ENCODE measurements at places on chromosomes 2 and 18.
A peak's percentile ranks its signal among the peaks of the same experiment; 100 is the strongest.

DNA sequence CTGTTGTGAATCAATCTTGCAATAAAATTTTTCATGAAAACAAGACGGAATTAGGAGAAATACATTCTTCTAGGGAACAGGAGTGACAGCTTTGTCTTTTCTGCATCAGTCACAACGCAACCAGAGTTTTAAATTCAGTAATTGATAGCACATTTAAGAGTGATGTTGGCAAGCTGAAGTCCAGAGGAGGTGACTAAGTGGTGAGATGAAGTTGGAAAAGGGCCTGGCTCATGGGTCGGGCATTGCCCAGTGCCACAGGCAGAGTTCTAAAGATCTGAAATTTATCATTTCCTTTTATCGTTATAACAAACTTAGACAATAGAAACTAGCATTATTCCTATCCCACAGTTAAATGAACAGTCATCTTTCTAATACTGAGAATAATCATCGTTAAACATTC, 764.6 kb upstream of the ZEB2 start:
- no peak for DNase-seq

DNA sequence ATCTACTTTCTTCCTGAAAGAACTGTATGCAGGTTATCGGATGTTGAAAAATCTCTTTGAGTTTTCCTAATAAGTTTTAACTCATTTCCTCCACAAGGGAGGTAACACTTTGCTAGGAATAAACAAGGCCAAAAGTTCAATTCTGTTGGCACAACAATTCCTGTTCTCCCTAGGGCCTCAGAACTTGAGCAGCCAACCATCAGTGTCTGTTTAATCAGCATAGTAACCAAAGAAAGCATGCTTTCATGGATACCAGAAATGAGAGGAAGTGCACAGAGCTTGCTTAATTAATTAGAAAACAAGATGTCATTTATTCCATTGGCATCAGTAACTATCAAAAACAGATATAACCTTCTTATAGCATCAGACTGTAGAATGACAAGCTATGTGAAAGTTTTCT, 503.2 kb upstream of the CNTNAP5 start:
- DNase-seq: no peak

GRCh38 chr2:75416420-75417342, 144.1 kb downstream of the EVA1A start:
- no peak for DNase-seq

GRCh38 chr2:235384624-235385023, 109.2 kb upstream of the AGAP1 start:
- no peak for DNase-seq

- no peak for DNase-seq
Observed at GRCh38 chr18:66587430-66587829, 16.5 kb downstream of the CDH19 start.

GRCh38 chr2:239178954-239179353, 221.9 kb downstream of the HDAC4 start:
- DNase-seq: no peak

- DNase-seq: no peak
Observed at GRCh38 chr2:182355815-182356214, 71.0 kb downstream of the PDE1A start.

DNA sequence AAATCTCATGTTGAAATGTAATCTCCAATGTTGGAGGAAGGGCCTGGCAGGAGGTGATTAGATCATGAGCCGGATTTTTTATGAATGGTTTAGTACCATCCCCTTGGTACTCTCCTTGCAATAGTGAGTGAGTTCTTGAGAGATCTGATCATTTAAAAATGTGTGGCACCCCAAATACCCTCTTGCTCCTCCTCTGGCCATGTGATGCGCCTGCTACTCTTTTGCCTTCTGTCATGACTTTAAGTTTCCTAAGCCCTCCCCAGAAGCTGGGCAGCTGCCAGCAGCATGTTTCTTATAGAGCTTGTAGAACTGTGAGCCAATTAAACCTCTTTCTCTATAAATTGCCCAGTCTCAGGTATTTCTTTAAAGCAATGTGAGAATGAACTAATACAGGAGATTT, 72.6 kb upstream of the FIGN start:
- DNase-seq: no peak

DNA sequence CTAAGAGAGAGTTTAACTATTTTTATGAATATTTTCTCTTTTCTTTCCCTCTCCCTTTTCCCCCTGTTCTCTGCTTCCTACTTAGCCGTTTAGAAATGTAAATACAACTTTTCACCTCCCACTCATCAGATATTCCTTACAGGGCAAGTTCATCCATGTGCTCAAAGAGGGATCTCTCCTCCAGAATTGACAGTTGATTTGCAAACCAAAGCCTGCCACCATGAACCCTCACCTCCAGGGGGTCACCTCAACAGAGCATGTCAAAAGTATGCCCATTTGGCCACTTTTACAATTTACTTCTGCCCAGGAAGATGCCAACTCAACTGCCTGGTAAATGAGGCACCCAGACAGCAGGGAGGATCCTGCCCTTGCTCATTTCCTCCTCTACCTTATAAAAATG, 149.2 kb upstream of the GYPC start:
- no peak for DNase-seq

DNA sequence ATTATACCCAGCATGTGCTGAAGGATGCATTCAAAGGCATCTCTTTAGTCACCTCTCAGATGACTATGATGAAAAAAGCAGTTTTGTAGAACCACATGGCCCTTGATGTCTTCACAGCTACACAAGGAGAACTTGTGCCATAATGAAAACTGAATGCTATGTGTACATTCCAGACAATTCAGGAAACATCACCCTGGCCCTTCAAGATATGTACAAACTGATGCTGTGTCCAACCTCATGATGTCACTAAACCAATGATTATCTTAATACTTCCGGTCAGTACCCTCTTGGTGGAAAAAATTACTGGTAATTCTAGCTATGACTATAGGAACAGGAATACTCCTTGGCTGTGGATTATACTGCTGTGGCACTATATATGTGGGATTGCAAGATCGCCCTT, 20.0 kb downstream of the DUSP11 start:
- no peak for DNase-seq

GRCh38 chr18:6553234-6553900, 138.7 kb upstream of the L3MBTL4 start:
- no peak for DNase-seq

DNA sequence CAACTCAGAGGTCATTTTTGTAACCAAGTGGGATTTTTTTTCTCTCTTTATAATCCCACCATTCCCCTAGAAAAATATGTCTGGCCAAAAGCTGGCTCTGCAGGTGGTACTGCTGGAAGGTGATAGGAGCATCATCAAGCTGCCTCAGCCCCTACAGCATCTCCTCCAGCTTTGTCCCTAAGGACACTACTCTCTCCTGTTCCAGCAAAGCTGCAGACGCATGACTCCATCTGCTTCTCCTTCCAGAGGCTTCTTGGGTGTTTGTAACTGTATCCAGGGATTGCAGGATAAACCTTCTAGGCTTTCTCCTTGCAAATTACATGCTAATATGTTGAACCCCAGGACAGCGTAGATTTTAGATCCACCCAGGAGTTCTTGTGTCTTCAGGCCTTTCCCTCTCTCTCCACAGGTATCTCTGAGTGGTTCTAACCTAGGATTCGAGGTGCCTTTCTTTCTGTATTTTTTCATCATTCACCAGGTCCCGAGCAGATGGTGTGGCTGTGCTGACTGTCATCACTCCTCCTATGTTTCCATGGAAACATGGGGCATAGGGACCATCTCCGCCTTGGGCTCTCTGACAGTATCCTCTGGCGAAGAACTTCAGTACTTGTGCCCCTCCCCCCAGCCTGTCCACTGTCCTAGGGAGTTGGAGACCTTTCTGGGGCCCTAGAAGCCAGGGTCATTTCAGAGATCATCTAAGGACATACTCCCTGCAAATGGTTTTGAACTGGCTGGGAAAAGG, 34.3 kb downstream of the AFF3 start:
- peak; percentile 44 for DNase-seq

DNA sequence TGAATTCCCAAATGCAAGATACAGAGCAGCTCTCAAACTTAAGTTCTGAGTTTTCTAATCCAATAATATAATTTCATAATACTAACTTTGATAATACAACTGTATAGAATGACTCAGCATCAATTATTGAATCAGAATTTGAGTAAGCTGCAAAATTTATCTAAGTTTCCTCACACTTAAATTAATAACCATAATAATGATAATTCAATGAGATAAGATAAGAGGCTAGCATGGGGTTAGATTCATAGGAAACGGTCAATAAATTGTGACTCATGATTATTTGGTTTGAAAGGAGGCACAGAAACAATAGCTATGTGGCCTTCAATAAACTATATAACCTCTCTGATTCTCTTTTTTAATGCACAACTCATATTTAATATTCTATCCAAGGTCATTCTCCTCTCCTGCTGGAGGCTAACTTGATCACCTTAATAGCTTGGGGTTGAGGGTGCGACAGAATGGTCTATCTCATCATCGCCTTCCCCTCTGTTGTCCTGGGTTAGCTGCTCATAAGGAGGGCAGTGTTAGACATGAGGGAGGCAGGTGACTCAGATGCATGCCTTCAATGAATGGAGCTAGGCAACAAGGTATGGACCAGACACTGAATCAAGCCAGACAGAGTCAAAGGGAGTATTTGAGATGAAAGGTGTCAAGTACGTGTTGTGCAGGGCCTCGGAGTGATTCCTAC, 36.2 kb upstream of the BMP10 start:
- no peak for DNase-seq

GRCh38 chr2:54581326-54582039, 125.4 kb downstream of the SPTBN1 start:
- DNase-seq: no peak

DNA sequence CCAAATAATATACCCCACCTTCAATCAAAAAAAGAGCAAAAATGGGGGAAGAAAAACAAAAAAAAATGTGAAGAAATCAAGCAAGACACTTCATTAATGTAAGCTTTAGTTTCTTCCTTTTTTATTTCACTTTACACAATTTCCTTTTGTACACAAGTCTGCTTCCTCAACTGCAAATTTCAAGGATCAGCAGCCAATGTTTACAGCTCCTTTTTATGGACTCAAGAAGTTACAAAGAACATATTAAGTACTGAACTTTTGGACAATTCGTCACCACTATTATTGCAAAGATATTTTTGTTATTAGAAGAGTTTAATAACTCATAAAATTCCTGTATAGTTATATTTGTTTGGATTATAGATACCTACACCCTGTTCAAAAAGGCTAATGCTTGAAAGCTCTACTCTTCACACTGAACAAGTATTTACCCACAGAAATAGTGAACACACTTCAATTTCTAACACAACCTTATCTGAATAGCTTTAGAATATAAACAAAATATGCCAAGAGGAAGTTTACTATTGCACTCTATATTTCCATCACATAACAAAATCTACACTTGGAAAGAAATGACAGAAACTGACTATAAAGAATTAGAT, 658.7 kb upstream of the CNTNAP5 start:
- no peak for DNase-seq

- DNase-seq: no peak
Observed at GRCh38 chr18:58405107-58405898, 223.6 kb downstream of the ALPK2 start.

DNA sequence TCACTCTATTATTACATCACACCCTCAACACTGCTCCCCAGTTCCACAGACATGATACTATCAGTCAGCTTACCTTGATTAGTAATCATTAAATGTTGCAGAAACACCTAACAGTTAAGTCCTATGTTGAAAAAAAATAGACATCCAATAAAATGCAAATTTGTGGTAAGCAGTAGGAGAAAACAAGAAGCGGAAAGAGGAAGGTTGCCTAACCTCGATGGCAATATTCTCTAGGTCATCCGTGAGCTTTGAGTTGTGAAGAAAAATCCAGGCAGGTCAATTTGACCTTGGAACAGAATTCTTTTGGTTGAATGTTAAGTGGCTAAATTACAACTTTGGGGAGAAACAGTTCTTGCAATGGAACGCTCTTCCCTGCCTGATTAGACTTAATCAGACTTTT, 264.4 kb downstream of the AFF3 start:
- no peak for DNase-seq

DNA sequence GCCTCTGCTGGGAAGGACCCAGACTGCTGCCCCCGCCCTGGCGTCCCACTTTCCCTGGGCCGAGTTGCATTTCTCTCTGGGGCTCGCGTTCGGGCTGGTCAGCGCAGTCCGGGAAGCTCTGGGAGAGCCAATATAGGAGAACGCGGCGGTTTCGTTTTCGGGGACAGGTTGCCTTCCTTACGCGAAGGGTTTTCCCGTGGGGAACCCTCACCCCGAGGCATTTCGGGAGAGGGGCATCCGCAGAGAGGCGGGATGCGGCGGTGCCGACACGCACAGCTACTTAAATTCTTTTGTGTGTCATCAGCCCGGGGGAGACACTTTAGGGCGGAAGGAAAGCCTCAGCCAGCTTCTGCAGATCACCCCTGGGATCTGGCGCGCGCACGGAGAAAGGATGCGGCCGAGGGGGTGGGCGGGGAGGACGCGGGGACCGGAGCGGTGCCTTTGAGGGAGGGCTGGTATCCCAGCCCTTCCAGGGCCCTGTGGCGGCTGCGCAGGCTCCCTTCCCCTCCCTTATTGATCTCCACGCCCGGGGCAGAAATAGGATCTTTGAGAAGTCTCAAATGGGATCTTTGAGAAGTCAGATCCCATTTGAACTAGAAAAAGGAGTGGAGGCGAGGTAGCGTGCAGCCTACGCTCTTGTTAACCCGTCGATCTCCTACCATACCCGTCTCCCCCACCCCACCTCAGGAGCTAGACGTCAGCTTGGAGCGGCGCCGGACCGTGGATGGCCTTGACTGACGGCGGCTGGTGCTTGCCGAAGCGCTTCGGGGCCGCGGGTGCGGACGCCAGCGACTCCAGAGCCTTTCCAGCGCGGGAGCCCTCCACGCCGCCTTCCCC, 1.2 kb downstream of the GATA6 start:
- DNase-seq: no peak

- DNase-seq: no peak
Observed at GRCh38 chr18:60555625-60556024, 183.1 kb upstream of the MC4R start.

- no peak for DNase-seq
Observed at GRCh38 chr2:225334514-225334913, 65.0 kb upstream of the NYAP2 start.

DNA sequence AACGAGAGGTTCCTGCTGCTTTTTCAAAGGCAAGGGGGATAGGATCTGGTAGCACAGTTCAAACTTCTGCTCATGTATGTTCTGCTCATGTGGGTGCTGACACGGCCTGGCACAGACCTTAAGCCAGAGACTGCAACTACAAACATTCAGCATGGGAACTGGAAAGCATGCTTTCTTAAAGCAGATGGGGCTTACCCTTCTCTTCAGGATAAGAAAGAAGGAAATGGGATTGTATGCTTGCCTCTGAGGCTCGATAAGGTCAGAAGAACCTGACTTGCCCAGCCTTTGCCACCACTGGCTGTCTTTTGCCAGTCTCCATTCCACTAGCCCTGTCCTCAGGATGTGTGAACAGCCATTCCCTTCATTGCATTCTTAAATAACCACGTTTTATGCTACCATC, 10.7 kb downstream of the DOCK10 start:
- DNase-seq: no peak

- DNase-seq: no peak
Observed at GRCh38 chr2:127034883-127035611, 71.9 kb downstream of the BIN1 start.
